ENCODE measurements at places on chromosomes 6 and 20.

DNA sequence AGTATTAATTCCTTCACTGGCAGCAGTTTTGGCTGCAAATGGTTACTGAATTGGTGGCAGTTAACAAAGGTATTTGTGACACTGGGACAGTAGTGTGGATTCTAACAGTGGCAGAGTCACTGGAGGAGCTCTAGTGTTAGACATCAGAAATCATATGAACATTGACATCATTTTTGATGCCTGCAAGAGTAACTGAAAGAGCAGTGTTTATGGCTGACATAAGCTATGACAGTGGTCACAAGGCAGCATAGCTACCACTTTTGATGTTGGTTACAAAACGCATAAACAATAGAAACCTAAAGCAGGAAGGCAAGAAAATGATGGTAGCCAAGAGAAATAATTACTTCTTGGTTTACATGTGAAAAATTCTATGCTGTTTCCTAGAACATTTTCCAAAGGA lies 326.7 kb upstream of the MAN1A1 start:
- DNase-seq, result no peak

DNA sequence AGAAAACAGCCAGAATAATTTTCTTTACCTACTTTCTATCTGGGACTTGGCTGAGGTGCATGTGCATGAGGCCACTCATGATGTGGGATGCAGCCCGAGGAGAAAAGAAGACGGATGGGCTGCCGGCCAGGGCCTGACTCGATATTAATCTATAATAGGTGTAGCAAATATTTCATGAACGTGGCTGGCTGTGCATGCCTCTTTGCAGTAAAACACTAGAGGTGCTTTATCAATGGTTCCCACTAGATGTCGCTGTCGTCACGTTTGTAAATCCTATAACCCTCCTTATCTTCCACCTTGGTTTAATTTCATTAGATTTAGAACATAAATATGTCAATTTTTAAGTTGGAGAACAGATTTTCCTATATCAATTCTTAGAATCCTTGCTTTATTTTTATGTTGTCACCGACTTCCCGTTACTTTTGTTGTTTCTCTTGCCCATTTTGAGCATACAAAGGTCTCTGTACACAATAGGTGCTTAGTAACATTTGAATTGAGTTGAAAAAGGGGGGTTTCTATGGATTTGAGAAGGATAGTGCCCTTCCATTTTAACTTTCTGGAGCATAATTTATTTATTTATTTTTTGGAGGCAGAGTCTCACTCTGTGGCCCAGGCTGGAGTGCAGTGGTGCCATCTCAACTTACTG lies 19.6 kb upstream of the FERMT1 start:
- no peak for DNase-seq

DNA sequence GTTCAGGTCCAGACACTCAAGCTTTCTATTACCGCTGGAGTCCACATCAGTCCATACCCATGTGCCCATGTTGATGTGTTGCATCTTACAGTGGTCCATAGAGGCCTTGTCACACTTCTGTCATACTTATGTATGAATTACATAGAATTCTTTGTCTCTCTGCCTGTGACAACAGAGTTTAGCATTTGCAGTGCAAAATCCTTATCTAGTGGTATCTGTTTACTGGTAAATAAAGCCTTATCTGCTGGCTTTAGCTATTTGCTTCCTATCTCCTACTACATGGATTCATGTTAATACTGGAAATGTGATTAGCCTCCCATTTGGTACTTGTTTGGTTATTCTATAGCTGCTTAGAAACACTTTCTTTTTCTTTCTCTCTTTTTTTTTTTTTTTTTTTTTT lies 49.8 kb downstream of the TFAP2B start:
- no peak for DNase-seq

- no peak for DNase-seq
These were observed 24.6 kb upstream of the C20orf204 start for GRCh38 chr20:64011366-64011779.

- DNase-seq, result no peak
These were observed 217.7 kb downstream of the TAF4 start for GRCh38 chr20:61847986-61848385.

GRCh38 chr6:12776291-12776690 lies 59.7 kb downstream of the PHACTR1 start:
- DNase-seq, result no peak

GRCh38 chr20:19210391-19211155 lies 1.9 kb upstream of the SLC24A3 start:
- no peak for DNase-seq

GRCh38 chr6:136783495-136784270 lies 8.6 kb downstream of the MAP3K5 start:
- no peak for DNase-seq

GRCh38 chr6:44084231-44085014 lies 42.8 kb downstream of the MRPL14 start:
- DNase-seq, result no peak

DNA sequence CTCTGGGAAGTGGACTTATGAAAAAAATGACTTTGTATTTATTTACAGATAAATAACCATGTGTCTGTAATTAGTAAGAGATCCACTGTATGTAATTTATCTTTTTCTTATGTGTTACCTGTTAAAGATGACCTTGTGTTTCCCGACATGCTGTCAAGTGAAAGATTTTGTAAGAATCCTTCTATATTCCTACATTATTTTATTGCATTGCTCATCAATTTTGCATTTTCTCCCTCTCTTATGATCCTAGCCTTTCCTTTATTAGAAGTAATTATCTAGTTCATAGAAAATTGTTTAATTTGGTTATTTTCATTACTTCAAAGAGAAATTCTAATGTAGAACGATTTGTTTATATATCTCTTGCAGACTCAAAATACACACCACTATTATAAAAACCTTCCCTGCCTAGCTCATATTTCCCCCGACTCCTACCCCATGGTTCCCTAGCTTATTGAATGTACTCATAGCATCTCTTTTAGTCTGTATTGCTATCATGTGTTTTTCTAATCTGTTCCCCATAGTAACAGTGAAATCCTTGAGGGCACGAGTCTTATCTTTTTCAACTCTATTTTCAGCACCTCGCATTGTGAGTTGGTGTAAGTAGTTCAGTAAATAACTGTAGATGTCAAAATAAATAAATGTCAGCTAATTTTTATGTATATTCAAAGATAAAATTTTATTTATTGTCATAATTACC lies 774.4 kb downstream of the HDGFL1 start:
- DNase-seq, result no peak

DNA sequence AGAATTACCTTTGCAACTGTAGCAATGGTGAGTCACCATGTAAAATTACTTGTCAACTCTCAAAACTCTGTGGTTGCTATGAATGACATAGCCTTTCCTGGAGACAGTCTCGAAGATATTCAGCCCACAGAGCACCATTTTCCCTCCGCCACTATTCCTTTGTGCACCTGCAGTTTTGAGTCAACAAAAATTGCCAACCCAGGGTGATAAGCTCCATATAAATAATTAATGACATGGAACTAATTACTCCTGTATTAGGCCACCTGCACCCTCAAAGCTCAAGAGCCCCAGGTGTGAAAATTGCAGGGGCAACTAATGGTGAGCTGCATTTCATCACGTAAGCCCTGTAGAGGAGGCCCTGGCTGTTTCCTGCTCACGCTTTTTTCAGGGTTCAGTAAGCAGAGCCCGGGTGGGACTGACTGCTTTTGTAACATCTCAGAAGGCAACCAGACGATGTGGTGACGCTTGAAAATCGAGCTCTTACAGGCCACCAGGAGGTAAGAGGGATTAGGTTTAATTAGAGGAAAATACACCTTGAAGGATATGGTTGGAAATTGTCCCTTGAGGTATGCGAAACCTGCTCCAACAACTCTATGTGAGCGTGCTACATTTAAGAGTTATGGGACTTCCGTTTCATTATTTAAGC lies 70.8 kb downstream of the BMP2 start:
- no peak for DNase-seq

- DNase-seq, result no peak
These were observed 340.0 kb upstream of the PRDM1 start for GRCh38 chr6:105746130-105746505.

DNA sequence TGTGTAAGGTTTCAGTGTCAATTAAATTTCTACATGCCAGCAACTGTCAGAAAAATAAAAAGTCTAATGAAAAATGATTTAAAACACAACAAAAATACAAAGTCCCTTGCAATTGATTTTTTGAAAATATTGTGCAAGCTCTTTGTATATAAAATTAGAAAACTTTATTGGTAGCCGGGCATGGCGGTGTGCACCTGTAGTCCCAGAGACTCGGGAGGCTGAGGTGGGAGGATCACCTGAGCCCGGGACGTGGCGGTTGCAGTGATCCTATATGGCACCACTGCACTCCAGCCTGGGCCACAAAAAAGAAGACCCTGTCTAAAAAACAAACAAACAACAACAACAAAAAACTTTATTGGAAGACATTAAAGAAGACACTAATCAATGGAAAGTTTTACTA lies 6.0 kb upstream of the OVOL2 start:
- DNase-seq, result no peak

DNA sequence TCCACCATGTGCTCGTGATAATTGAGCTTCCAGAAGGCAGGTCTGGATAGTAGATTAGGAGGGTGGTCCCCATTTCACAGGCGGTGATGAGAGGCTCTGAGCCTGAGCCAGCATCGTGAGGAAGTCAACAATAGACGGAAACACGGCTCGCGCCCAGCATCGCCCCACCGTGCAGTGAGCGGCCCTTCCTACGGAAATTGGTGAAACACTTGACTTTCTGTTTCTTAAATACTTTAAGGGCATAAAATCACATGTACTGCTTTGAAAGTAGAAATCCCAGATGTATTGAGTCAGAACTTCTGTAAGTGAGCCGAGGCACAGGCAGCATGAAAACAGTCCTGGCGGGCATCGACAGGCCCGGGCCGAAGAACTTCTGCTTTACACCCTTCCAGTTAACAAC lies 4.3 kb upstream of the KIF25 start:
- DNase-seq, result no peak

DNA sequence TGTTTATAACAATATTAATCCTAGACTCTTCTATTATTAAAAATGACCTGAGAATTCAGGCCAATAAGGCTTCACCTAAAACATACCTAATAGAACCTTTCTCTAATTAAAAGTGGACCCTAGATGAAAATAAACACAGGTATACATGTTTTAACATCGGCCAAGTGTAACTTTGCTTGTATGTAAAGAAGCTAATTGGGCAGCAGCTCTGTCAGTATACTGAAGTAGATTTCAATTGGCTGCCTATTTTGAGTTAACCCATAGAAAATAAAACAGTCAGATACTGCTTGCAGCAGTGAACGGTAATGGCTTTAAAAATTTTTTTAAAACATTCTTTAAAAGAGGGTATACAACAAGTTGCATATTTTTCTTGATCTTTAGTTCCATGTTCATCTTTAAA lies 67.3 kb downstream of the PDSS2 start:
- no peak for DNase-seq

DNA sequence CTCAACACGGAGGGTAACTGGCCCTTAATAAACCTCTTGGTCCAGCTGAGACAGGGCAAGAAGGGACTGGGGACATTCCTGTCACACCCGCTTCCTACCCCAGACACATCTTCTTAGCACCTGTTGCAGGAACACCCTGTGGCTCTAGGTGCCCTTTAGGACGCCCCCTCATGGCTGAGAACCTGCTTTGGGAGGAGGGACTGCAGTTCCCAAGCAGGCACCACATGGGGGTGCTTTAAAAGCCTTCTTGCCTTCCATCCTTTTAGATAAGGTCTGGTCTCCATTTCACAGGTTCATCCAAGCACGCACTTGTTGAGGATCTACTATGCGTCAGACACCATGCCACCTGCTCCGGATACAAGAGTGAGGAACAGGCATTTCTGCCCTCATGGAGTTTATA lies 26.6 kb downstream of the NSFL1C start:
- no peak for DNase-seq

DNA sequence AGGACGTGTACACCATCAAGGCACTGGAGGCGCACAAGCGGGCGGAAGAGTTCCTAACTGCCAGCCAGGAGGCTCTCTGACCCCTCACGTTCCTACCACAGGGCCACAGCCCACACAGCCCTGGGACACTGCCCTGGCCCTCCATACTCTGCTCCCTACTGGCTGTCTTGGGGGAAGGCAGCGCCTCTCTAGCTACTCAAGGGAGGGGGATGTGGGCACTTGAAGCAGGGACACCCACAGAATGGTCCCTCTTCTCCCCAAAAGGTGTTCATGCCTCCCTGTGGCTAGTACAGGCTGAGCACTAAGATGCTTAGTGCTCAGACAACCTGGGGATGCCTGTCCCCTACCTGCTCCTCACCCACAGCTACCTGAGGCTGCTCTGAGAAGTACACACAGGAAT lies 2.5 kb downstream of the MEA1 start:
- no peak for DNase-seq

GRCh38 chr6:129124347-129124746 lies 241.4 kb downstream of the LAMA2 start:
- DNase-seq, result no peak

GRCh38 chr6:132007474-132008190 lies 56.5 kb upstream of the CCN2 start:
- DNase-seq, result no peak

GRCh38 chr6:28743271-28743789 lies 180.5 kb downstream of the TRIM27 start:
- DNase-seq, result no peak

- no peak for DNase-seq
These were observed 312.3 kb downstream of the TAF4 start for GRCh38 chr20:61753316-61753942.

DNA sequence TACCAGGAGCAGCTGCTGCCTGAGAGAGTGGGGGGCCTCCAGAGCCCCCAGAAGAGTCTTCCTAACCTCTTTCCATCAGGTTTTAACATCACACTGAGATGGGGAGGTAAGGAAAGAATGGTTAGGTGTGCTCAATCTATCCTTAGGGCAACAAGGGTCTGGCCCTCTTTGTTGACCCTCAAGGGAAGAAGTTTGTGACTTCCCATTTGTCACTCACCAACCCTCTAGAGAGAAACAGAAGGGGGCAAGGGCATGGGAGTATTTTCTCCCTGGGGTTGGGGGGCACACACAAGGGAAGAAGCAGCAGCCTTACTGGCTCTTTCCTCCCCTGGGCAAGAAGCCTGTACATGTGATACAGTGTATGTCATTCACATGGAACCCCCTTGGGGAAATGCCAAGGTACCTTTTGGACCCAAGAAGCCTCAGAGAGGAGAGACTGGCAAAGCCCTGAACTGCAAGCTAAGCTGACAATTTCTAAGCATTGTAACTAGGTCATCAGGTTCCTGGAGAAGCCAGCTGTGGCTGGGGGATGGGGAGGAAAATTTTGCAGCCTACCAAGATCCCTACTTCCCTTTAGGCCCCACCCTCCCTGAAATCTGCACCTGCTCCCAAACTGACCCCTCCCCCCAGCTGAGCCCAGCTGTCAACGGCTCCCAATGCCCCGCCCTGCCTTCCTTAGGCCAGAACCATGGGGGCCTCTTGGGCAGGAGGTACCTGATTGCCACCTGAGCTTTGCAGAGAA lies 14.5 kb downstream of the BCL2L1 start:
- no peak for DNase-seq

- no peak for DNase-seq
These were observed 96.7 kb upstream of the MC3R start for GRCh38 chr20:56151834-56152233.

- no peak for DNase-seq
These were observed 11.0 kb downstream of the SULF2 start for GRCh38 chr20:47774131-47774777.

- no peak for DNase-seq
These were observed at the start of gene XKR7 for GRCh38 chr20:31967830-31968249. Gene XKR7 (plus strand): TSS chr20:31968151. CDS start chr20:31968176, 25 bp downstream.
